HCT116 (cell line): ENCODE measurements at places on chromosomes 7 and 10. TPM values are rescaled to one million over a fixed set of nuclear protein-coding genes. Genes with fewer than 3 reads are reported as not detected.

ANKRD1 gene
- not detected for total RNA-seq

TMEM139 gene
- 9.9 TPM for total RNA-seq

HSPA12A gene
- 19.8 TPM for total RNA-seq

FGFR2 gene
- total RNA-seq = 19.7 TPM

DNA sequence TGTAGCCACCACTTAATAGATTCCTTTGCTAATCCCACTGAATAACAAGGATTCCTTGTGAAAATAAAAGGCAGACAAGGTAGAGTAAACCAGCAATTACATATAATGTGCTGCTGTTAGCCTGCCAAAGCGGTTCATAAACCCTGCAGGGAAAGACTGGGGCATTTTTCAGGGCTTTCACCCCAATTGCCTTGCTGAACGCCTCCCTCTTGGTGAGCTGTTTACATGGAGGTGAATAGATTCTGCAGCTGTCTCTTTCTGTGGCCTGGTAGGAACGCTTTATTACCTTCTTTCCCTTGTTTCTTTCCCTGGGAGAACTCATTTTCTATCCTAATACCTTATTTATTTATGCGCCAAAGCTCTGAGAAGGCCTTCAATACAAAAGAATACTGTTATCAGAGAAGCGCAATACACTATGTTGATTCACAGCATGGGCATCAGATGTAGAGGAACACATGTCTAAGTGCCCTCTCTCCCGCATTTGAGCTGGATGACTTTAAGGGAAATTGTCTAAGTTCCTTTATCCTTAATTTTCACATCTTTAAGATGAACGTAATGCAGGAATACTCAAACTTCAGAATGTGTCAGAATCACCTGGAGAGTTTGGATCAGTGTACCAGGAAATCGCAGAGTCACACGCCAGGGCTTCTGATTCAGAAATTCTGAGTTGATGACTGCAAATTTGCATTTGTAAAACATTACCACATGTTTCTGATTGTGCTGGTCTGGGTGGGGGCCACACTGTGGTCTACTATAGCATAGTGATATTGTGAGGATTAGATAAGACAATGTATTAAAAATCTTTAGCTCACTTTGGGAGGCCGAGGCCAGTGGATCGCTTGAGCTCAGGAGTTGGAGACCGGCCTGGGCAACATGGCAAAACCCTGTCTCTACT lies 1203.8 kb downstream of the SORCS3 start:
- no peak for DNase-seq

DNA sequence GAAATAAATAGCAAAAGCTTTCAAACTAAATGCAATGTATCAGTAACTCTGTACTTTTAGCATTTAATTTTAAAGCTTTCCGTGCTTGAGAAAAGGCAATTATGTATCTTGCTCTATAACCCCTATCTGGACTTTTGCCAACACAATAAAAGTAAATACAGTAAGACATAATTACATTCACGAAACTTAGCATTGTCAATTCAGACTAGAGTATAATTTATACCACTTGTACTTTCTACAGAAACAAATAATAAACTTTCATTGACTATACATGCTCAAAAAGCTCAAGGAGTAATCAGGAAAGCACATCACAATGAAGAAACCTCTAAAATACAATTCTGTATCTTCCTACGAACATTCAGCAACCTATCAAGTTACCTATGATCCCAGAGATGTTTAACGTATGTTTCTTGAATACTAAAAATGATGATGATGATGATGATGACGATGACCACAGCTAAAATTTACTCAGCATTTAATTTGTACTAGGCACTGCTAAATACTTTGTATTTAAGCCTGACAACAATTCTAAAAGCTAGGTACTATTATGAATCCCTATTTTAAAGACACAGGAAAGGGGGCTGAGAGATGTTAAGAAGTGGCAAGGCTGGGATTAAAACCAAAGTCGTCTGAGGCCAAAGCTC lies 44.9 kb downstream of the MINDY3 start:
- no peak for DNase-seq

GRCh38 chr10:68848806-68849205 lies 21.5 kb downstream of the STOX1 start:
- no peak for DNase-seq

DNA sequence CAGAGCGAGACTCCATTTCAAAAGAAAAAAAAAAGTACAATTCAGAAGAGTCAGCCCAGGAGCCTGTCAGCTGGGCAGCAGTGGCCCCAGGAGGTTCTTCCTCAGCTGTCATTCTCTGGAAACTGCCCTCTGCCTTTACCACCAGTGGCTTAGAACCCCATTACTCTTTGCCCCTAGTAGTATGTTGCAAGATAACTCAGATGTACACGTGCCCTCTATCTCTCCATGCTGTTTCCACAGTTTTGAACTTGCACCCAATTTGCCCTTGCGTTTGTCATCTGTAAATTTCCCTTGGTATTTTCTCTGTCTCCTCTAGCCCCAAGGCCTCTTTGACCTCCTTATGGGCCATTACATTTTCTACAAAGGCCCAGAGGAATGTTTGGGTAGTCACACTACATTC lies 56.7 kb upstream of the PRKAR2B start:
- DNase-seq = no peak
